ENCODE measurements at places on chromosomes 16 and 17.

DNA sequence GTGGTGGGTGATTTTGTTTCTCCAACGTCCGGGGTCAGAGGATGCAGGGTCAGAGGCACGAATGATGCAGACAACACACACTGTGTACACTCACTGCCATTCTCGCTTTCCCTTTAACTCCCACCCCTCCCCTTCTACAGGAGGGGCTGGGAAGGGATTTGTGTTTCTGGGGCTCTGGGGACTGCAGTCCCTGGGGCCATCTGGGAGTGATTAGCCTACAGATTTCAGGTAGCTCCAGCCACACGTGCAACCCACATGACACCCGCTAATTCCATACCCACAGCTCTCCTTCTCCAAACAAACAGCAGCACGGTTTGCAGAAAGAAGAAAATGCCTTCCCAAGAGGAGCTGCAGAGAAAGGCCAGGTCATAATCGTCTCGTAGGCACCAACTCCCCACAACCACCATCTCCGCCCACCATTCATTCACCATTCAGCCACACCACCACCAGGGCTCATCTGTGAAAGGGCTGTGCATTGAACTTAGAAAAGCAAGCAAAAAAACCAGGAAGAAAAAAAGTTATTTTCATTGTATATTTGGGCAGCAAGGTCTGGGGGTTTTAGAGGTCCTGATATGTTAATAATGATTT is 9.4 kb upstream of the SOX9 start:
- no peak for DNase-seq

- no peak for DNase-seq
These were observed 56.9 kb upstream of the BRD7 start for GRCh38 chr16:50425648-50426047.

- no peak for DNase-seq
These were observed 446.1 kb downstream of the SOX9 start for GRCh38 chr17:72566671-72567484.

DNA sequence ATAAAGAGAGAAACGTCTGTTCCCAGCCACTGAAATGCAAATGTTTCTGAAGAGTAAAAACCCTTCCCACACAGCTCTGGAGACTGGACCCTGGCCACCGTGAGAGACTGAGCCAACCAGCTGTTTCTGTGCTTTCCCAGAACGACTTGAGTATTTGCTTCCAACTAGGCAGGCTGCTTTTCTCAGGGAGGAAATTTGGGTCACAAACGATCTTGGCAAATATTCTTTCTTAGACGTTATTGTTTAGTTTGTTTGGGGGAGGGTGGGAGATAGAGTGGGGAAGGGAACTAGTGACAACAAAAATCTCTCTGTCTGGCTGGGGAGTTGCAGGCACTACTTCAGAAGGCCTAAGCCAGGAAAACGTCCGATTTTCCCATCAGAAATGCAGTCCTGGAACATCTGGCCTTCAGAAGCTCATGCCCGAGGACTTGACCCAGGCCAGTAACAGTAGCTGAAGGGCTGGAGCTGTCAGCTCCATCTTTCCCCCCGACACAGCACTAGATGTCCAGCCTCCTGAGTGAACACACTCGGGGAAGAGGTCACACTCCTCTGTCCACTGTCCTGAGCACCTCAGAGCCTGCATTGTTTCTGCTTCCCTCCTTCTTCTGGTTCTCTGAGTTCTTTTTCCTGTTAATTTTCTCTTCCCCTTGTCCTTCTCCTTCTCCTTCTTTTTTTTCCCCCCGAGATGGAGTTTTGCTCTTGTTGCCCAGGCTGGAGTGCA is 4.0 kb downstream of the CCDC92B start:
- no peak for DNase-seq

DNA sequence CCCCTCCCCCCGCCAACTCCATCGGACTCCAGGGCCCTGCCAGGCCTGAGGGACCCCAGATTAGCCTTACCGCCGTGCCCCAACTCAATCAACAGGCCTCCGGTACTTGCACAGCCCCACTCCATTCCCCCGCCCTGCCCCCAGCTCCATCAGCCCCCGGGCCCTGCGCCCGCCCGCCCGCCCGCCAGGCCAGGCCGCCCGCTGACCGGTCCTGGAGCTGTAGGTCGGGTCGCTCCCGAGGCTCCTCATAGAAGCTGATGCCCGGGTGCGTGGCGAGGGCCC is 308 bp downstream of the GTF3C1 start:
- DNase-seq = no peak

- DNase-seq = no peak
These were observed 56.2 kb downstream of the RPH3AL start for GRCh38 chr17:296379-296778.

GRCh38 chr17:78179372-78179771 is 7.5 kb downstream of the TK1 start:
- no peak for DNase-seq

- DNase-seq = no peak
These were observed 3.8 kb upstream of the EXOSC6 start for GRCh38 chr16:70255574-70255973.

- no peak for DNase-seq
These were observed 29.0 kb downstream of the SPAG9 start for GRCh38 chr17:51091635-51092034.

DNA sequence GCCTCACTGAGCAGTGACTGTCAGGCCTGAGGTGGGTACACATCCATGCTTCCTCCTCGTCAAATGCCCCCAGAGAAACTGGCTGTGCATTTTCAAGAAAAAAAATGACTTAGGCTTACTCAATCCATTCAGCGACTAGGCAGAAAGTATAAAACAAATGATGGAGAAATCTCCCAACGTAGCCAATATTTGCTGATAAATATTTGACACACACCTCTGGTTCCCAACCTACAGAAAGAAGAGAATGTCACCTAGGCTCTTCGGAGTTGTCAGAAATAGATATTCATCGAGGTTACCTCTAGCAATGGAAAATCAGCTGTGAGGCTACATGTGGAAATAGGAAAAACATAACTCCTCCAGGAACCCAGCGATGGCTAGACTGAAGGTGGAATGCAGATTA is 12.4 kb upstream of the TOM1L1 start:
- DNase-seq = no peak

GRCh38 chr16:64416216-64417005 is 705.5 kb downstream of the CDH11 start:
- no peak for DNase-seq

DNA sequence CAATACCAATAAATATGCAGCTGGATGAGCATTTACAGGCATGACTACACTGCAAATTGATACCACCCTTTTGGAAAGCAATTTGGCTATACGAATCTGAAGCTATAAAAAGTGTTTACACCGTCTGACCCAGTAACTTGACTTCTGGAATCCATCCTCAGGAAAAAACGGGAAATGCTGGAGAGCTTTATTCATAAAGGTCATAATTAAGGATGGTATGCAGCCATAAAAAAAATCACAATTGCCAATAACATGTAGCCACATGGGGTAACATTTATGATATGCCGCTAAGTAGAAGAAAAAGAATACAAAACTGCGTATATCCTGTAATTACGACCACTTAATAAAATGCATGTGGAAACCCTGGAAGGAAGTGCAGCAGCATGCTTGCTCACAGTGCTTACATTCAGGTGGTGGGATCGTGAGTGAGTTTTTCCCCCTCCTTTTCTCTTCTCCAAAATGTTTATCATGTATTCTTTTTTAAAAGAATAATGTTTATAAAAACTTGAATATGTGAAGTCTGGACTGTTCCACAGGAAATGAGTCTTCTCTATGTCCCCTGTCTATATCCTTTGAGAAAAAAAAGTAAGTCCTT is 34.2 kb downstream of the COPRS start:
- no peak for DNase-seq

- DNase-seq = no peak
These were observed 57.9 kb upstream of the FOXF1 start for GRCh38 chr16:86452451-86452850.

DNA sequence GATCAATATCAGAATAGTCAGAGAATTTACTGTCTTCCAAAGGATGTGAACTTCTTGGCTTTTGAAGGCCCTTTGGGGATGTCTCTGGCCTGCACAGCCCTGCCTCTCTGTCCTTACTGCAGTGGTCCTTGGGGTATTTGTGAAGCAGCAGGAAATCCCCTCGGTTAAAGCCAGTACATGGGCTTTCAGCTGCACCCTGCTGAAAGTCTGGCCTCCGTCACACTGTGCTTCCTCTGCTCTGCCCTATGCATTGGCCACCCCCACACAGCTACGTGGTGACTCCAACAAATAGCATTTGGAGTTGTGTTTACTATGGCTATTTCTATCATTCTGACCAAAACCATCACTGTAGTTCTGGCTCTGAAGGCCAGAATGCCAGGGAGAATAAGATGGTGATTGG is 21.2 kb downstream of the SYCE1L start:
- DNase-seq = no peak

GRCh38 chr16:13120557-13120956 is 219.2 kb downstream of the SHISA9 start:
- DNase-seq = no peak

DNA sequence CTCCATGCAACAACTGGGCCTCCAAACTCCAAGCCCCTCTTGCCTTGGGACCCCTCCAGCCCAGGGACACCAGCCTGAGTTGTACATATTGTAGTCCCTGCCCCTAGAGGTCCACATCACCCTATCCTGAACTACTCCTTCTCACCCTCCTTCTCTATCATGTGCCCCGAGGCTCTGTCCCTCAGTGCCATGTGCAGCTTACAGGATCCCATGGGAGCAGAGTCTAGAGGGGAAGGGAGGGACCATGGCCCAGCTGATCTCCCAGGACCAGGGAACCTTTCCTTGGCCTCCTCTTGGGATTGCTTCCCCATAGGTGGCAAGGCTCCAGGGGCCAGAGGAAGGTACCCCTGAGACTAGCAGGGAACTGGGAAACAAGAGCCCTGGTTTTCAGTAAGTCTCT is 35.3 kb downstream of the TMEM132E start:
- no peak for DNase-seq

- no peak for DNase-seq
These were observed 101.0 kb downstream of the HS3ST2 start for GRCh38 chr16:22915003-22915402.

GRCh38 chr16:84482001-84482891 is 22.2 kb downstream of the MEAK7 start:
- DNase-seq = no peak

- DNase-seq = no peak
These were observed 104.4 kb downstream of the SSH2 start for GRCh38 chr17:29825604-29826003.

- DNase-seq = no peak
These were observed 11.2 kb upstream of the CD300LF start for GRCh38 chr17:74723891-74724290.

DNA sequence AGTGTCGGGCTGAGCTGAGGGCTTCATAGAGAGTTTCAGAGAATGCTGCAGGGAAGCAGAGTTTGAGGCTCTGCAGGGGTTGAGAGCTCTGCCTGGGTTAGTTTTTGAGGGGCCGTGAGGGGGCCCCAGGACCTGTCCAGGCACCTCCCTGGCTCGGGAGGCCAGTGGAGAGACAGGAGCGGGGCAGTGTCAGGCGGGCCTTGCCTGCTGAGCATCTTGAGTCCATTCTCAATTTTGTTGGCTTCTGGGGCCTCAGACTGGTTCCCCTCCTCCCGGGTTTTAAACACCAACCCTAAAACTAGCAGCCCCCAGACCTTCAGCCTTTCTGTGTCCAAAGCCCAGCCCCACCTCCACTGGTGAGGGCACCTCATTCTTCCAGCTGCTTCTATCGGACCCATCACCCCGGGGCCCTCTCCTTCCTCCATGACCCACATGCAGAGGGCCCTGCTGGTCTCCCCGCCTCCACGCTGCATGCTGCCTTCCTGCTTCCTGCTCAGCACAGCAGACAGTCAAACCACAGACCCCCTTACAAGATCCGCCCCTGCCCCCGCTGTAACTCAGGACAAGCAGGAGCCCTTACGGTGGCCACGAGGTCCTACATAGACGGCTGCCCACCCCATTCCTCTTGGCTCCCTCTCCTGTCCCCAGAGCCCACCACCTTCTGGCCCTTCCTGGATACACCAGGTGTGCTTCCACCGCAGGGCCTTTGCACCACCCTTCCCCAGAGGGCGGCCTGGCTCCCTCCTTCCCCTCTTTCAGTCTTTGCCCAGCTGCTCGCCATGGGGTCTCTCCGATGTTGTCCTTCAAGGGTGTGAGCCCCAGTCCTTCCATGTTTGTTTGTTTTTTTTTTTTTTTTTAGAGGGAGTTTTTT is 3.8 kb downstream of the RNF213 start:
- DNase-seq = no peak

DNA sequence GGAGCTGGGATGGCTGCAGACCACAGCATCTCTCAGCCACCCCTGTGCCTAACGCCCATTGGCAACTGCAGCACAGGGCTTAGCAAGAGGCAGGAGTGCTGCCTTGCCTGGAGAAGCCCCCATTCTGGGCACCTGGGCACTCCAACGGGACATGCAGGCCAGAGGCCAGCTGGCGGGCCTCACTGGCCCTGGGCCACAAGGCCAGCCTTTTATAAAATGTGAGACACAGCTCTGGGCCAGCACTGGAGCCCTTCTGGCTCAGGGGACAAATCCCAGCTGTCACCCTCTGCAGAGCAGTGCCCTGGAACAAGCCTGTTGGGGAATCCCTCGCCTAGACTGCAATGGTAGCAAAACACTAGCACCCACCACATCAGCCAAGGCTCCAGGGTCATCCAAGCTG is 171.8 kb downstream of the WSCD1 start:
- DNase-seq = no peak

GRCh38 chr16:19517424-19518089 is 4.3 kb downstream of the GDE1 start:
- no peak for DNase-seq

DNA sequence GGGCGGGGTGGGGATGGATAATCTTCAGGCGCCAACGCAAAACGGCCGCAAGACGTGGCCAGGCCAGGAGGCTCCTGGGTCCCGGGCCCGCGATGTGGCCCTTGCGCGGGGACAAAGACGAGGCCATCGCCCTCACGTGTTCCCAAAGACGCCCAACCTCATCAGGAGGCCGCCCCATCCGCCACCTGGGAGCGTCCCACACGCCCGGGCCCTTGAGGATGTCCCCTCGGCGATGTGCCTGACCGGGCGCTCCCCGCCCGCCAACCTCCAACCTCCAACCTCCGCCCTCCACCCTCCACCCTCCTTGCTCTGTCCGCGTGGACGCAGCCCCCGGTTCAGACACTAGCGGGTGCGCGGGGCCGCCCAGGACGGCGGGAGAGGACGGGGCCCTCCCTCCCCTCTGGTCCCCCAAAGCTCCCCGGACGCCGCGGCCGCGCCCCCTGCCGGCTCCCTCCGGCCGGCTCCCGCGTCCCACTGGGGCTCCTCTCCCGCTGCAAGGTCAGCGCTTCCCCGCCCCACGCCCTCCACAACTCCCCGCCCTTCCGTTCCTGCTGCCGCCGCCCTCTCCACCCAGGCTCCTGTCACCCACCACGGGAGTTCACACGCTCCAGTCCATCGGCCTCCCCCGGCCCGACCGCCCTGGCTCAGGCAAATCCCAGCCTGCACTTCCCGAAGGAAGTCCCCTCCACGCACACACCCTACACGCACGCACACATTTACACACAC is 250.8 kb upstream of the RPL38 start:
- DNase-seq = no peak

- DNase-seq = no peak
These were observed 4.3 kb upstream of the KRTAP3-1 start for GRCh38 chr17:41013181-41013580.

DNA sequence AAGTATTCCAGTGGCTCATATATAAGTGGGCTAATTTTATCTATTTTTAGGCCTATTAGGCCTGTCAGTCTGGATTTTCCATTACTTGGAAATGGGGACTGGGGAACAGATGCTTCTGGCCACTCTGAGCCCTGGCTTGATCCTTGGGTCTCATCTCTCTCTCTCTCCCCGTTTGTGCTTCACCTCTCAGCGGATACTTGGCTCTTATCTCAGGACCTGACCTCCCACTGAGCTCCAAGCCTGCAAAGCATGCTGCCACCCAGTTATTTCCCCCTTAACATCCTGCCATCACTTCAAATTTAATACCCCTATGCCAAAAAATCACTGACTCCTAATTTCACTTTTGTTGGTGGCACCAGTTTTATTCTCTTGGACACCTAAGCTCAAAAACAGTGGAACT is 4.2 kb downstream of the ZNF843 start:
- no peak for DNase-seq
